Activated CD4-positive, alpha-beta T cell treated with anti-CD3 and anti-CD28 coated beads, Interleukin-2, amount 50 U/mL, for 4 hours (primary cell): ENCODE measurements at places on chromosomes 12 and 14.

- no peak for DNase-seq
These were observed 367.3 kb upstream of the KITLG start for GRCh38 chr12:88947486-88948043.

GRCh38 chr14:33682760-33683159 lies 268.1 kb downstream of the EGLN3 start:
- no peak for DNase-seq

GRCh38 chr12:112801055-112801454 lies 9.5 kb downstream of the RPH3A start:
- DNase-seq = no peak

DNA sequence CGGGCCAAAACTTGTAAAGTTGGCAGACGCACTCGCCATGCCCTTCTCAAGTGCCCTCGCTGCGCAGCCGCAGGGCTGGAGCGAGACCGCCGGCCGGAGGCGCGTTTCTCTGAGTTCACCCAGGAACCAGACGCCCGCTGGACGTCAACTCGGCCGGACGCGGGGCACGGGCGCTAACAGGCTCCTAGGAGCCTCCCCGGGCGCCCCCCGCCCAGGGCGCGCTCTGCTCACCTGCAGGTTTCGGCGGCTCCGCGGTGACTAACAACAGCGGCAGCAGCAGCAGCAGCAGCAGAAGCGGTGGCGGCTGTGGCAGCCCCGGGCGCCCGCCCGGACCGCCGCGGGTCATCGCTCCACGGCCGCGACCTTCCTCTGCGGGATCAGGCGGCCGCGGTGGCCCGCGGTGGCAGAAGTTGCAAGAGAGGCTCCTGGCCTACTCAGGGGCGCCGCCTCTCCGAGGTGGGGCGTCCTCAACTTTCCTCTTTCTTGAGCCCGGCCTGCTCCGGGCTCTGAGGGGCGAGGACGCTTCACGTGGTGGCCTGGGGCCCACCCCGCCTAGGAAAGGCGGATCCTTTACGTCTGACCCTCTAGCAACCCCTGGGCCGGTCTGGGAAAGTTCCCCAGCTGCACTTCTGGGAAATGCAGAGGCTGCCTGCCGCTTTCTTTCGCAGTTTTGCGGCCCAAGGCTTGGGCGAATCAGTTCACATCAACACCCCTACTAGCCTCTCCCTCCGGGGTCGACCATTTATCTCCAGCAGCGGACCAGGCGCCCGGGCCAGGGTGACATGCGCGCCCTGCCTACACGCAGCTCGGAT lies at the start of gene PLBD1:
TSS of gene PLBD1 (minus strand) at position 533 of the 812 bp plus-strand sequence. CDS start at position 346, 187 bp downstream.
- DNase-seq = no peak

GRCh38 chr14:63901434-63902085 lies 48.8 kb downstream of the SYNE2 start:
- DNase-seq = no peak

- no peak for DNase-seq
These were observed 243.7 kb upstream of the FAR2 start for GRCh38 chr12:28905220-28905955.

DNA sequence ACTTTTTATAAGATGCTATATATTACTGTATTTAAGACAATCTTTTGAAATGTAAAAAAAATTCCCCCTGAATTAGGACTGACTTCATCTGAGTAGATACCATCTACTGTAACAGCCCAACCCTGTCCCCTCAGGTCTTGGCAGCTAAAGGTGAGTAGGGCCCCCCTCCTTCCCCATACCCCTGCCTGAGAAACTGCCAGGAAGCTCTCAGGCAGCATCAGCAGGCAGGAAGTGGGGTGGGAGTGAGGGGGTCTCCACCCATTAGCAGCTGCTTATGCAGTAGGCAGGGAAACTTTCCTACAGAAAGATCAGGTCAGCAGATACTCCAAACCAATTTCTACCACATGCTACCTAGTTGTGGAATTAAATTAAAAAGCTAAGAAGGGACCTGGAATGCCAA lies 62.5 kb downstream of the PAX9 start:
- DNase-seq = no peak

DNA sequence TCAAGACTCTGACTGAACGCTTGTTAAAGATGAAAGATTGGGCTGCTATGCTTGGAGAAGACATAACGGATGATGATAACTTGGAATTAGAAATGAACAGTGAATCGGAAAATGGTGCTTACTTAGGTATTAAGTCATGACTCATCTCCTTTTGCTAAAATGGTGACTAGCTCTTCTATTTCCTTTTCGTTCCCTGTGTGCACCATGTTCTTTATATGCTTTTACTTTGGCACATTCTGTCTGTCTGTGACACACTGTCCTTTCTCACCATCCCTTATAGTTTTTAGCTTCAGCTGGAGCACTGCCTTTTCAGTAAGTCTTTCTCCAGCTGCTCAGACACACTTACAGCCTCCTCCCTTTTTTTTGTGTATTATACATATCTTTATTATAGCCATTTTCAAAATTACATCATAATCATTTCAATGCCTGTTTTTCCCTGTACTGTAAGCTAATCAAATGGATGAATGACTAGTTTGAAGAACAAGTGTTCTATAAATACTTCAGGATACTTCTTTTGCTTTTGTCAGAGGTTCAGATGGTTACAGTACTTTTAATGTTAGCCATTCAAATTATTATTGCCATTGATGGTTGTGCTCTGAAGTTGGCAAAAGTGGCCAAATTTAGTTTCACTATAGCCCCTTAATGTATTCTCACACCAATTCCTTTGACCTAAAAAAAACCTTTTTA lies 68.6 kb downstream of the MIA2 start:
- no peak for DNase-seq

DNA sequence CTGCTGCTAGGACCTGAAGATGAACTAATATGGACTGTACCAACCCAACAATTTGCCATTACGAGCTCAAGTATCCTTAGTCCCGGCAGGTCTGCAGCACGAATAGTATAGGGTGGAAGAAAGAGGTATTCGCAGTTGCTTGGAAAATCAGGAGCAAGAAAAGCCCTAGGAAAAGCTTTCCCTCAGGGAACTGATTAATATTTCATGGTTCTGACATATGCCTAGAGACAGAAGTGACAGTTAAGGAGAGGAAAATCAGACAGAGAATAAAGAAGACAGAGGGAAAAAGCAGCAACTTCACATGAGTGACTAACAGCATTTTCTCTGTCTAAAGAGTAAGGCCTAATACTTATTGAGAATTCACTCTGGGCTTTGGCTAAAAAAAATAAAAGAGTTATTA lies 602.9 kb upstream of the ATP2B1 start:
- no peak for DNase-seq

DNA sequence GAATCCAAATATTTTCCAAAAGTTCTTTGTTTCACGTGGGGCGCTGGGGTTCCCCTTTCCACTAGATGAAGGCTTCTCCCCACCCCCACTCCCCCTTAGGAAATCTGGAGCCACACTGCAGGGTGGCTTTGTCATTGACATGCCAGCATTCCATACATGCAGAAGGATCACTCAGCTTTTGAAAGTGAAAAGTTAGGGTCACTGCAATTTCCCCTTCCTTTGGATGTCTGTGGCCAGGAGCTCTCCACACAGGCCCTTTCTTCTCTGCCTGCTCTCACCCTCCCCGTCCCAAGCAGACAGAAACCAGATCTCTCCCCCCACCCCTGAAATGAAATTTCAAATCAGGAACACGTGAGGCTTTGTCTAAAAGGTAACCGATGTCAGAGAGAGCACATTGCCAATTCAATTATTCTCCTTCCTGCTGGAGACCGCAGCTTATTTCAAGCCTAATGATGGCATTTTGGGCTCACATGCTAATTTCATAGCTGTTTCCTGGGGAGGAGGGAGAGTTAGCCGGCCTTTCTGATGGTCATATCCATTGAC lies 153.9 kb upstream of the RFLNA start:
- DNase-seq = no peak

DNA sequence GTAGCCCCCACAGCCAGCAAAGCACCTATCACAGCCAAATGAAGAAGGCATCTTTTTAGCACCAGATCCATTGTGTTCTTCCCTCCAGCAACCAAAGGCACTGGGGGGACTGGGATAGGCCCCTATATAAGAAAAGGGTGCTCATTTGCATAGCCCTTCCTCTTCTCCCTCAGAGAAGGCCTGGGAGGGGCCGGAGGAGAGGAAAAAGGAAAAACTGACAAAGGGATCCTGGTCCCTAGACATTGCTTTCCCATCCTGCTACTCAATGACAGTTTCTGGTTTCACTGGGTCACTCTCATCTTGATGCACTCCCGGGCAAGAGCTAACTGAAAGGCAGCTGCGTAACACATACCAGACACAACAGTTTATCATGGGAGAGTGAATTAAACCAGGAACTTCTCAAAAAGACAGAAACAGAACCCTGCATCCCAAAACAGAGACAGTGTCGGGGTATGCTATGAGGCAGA lies at the start of gene PMEL:
TSS of gene PMEL (minus strand) at position 102 of the 467 bp plus-strand sequence. CDS start at position 71, 31 bp downstream.
- no peak for DNase-seq

DNA sequence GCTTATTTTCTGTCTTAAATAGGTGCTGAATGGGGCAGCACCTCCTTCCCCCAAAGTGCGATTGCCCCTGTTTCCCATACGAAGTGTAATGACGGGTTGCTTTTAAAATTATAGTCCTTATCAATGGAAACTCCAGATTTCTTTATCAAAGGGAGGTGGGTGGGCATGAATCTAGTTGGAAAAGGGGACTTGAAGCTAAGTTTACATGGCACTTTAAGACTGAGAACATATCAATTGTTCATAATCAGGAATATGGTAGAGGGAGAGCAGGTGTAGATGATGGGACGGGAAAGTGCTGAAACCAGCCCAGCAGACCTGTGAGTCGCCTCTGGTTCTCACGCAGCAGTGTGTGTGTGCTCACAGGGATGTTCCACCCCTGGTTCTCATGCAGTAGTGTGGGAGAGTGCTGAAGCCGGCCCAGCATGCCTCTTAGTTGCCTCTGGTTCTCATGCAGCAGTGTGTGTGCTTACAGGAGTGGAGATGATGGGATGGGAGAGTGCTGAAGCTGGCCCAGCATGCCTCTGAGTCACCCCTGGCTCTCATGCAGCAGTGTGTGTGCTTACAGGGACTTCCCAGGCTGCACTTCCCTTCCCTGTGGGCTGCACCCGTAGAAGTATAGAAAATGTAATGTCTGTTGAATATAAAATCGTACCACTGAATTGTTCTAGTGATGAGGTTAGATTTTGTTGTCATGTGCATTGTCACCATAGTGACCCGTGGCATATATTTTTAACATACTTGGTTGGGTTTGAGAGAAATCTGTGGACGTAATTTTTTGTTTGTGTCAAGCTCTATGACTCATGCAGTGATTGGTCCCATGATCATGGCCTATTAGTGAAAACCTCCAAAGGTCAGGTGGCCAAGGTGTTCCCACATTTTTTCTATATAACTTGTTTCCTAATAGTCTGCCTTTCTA lies 51.6 kb downstream of the GPATCH2L start:
- no peak for DNase-seq

- no peak for DNase-seq
These were observed 17.4 kb upstream of the CLMN start for GRCh38 chr14:95337041-95337595.

DNA sequence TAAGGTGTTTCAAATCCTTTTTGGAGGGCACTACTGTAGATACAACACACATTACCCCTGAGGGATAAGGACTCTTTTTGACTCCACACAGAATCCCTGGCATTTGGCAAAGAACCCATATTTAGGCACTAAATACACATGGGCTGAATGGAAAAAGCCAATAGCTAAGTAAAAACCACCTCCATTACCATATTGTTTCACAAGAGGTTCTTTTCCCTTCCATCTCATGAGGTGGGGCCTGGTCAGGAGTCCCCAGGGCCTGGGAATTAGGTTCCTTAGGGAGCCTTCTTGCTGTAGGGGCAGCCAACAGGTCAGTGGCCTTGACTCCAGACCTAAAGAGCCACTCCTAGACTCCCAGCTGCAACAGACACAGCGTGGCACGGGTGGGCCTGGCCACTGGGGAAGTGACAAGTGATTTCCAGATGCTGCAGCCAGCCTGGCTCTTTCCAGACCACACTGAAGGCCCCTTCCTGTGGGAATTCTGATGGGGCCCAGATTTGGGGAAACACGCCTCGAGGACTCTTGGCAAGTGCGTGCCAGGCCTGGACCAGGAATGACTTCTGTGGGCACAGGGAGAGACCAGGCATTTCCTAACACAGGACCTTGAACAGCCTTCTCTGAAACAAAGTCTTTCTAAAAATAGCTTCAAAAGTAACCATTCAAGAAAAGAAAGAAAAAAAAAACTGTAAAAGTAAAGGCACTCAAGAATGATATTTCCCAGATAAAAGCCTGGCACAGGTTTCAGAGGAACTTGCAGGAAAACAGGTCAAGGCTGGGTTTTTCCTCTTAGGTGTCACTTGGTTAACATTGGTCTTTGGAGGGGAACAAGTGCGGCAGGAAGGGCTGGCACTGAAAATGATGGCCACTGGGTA lies 18.1 kb downstream of the SSH1 start:
- no peak for DNase-seq

- DNase-seq = no peak
These were observed 29.8 kb downstream of the FNTB start for GRCh38 chr14:65016471-65016870.

DNA sequence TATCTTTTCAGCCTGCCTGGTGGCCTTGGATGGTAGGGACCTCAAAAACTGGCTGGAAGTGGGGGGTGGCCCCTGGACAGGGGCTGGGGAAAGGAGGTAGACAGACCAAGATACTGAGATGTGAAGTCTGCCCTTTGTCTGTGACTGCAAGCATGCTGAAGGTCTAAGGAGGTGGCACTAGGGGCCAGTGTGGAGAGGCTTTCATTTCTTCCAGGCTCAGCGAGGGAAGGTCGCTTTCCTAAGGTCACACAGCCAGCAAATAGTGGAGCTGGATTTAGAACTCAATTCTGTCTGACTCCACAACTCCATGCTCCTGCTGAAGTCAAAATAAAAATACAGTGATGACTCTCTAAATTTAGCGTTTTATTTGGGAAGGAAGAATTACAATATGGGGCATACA lies 11.3 kb upstream of the PLBD2 start:
- no peak for DNase-seq

DNA sequence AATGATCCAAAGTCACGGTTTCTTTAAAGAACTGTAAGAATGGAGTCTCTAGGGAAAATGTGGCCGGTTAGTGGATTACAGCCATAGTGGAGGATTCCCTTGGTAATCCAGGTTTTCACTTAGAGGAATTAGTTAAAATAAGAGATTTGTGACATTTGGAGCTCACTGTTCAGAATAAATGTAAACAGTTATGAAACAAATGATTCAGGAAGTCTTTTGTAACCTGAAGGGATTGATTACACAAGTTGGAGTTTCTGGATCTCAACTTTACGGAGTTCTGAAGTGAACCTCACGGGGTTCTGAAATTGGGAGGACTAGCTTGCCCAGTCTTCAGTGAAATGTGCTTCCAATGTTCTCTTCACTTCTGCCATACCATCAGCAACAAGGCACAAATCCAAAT lies 234.4 kb upstream of the FKBP4 start:
- DNase-seq = no peak

DNA sequence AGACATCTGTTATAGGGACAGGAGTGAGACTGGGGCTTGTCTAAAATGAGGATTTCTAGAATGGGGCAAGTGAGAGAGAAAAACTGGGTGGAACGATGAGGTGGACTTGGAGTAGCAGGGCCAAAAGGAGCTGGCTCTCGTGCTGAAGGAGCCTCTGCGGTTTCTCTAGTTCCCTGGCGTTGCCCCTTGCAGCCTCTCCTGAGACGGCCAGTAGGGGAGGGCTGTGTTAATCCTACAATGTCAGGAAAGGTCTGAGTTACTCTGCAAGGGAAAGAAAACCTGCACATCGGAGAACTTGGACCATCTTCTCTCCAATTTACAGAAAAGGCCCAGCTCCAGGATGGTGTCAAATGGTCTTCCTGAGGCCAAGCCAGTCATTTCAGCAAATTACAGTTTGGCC lies 963.8 kb upstream of the FLRT2 start:
- DNase-seq = no peak
